Renal cortex interstitium (tissue), 15 donors: ENCODE measurements at places on chromosomes 12 and 14.
A peak's percentile ranks its signal among the peaks of the same experiment; 100 is the strongest.

- no peak for DNase-seq
Measured at GRCh38 chr12:7130701-7131501, 730 bp downstream of the CLSTN3 start.

- DNase-seq, result peak; percentile 66
Measured at GRCh38 chr12:19129486-19130223, at the start of gene PLEKHA5. Gene PLEKHA5, plus strand, starts transcription at chr12:19129733. Its CDS starts 67 bp downstream, at chr12:19129800.

DNA sequence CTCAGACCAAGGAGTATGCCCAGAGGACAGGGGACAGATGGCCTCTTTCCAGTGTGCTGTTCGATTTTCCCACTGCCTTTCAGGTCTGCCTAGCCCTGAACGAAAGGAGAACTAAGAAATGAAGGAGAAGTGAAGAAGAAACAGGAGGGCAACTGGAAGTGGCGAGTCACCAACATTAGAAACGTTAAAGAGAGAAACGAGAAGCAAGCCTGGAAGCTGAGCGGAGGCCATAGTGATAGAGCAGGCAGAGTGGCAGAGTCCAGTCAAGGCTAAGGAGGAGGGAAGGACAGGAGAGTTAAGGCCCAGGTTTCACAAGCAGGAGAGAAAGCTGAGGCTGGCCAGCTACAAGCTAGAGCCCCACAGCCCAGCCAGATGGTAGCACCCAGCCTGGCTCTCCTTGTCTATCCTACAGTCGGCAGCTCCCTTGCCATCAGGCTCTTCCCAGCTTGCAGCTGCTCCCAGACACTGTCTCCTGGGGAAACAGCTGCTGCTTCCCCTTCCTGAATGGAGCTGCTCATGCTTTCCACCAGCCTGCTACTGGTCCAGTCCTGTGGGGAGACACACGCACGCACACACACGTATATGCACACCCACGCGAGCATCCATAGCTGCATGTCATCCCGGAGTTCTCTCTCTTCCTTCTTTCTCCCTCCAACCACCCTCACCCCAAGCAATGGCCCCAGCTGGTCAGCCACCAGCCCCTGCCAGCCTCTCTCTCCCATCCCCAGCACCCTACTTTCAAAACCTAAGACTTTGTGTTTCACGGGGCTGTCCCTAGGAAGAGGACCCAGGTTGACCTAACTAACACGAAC lies 139.7 kb upstream of the CCND2 start:
- no peak for DNase-seq

DNA sequence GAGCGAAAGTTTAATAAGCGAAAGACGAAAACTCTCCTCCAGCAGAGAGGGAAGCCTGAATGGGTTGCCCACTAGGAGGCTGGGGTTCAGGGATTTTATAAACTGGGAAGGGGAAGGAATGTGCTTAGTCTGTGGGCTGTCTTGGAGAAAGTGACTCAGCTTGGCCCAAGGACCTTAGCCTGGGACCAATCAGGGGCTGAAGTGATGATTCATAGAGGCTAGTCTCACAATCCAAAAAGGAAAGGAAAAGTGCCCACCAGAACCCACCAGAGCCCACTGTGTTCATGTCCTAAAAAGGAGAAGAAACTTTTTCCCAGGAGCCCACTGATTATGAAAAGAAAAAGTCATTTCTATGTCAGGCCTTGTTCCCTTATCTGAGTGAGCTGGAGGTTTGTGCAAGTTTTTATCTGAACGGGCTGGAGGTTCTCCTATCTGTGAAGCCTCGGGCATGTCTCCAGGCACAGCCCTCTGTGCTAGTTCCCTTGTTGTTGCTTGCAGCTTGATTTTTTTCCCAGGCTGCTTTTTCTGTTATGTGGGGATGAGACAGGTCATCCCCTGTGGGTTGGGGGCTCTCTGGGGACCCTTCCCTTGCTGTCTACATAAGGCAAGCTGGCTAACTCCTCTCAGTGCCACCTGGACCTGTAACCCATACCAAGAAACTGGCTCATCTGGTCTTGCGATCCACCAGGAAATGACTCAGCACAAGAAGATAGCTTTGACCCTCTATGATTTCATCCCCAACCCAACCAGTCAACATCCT lies 8.3 kb upstream of the GOLGA5 start:
- DNase-seq, result no peak

DNA sequence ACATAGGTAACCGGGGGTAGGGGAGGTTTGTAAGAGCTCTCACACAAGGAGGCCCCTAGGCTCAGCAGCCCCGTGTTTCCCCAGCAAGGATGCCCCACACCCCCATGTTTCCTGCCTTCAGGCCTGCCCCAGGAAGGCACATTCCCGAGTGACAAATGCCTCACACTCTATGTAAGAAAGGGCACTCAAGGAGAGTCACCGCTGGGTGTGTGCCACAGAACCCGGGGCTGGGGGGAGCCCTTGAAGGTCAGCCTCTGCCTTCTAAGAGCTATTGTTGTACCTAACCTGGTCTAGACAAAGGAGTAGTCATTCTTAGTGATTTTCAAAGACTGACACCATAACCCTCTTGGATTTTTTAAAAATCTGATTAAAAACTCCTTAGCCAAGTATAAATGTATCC lies 333.6 kb downstream of the DPF3 start:
- no peak for DNase-seq

DNA sequence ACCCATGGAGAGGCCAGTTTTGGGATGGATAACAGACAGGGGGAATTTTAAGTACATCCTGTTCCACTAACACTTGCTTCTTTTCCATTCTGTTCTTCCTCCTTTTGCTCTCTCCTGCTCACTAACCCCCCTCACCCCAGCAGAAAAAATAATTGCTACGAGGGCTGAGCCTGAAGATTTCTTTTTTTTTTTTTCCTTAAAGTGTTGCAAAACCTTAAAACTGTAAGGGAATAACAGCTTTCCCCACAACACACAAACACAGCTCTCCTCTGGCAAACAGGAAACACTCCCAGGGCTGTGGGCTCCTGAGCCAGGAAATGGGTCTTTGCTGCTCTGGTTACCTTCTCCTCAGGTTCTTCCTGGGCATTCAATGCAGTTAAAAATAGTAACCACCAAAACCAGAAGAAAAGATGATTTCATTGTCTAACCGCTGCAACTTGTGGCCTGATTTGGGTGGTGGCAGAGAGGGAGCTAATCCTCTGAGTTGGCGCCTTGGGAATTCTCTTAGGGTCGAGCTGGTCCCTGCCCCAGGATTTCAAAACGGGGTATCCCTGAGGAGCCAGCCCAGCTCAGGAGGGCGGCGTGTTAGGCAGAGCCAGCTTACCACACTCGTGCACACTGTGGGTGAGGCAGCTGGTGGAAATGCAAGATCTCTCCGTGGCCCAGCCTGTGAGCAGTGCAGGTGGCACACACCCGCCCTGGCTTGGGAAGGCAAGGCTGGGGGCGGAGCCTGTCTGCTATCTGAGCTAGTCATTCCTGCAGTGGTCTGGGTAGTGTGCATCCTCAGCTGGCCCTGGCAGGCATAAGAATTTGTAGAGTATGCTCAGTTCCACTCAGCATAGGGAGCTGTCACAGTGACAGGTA lies 17.1 kb upstream of the EMP1 start:
- no peak for DNase-seq

- DNase-seq, result no peak
Measured at GRCh38 chr12:57159311-57159710, 11.9 kb upstream of the LRP1-AS start.

- no peak for DNase-seq
Measured at GRCh38 chr14:77438596-77438995, 15.3 kb upstream of the NOXRED1 start.

- no peak for DNase-seq
Measured at GRCh38 chr14:31692376-31692781, 131.2 kb downstream of the NUBPL start.

GRCh38 chr12:49079793-49080192 lies 10.0 kb upstream of the RHEBL1 start:
- DNase-seq, result no peak

- no peak for DNase-seq
Measured at GRCh38 chr14:23401291-23401690, 6.8 kb downstream of the MYH6 start.

DNA sequence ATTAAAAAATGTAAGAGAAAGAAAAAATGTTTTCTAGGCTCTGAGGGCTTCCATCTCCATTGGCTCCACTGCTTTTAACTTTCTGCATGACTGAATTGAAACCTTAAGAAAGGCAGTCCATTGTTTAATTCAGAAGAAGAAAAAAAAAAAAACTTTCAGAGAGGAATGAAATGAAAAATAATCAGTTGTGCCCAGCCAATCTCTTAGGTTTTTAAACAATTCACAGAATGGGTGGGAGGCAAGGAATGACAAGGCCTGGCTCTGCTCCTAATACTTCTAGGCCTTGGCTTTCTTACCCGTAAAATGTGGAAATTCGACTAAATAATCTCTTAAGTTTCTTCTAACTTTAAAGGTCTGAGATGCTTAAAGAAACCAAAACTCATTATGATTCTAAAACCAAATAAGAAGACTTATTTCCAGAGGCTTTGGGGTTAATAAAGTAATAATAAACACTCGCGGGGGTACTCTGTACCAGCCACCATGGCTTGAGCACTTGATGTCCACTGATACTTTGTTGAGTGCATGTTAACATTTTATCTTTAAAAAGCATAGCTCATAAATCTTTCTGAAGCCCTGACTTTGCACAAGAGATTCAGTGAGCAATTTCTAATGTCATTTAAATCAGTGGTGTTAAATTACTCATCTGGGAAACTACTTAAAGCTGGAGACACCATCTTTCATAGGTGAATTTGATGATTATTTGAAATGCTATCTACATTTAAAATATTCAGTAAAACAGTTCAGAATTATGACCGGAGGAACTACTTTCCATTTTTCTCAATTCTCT lies 49.6 kb downstream of the STON2 start:
- DNase-seq, result no peak

DNA sequence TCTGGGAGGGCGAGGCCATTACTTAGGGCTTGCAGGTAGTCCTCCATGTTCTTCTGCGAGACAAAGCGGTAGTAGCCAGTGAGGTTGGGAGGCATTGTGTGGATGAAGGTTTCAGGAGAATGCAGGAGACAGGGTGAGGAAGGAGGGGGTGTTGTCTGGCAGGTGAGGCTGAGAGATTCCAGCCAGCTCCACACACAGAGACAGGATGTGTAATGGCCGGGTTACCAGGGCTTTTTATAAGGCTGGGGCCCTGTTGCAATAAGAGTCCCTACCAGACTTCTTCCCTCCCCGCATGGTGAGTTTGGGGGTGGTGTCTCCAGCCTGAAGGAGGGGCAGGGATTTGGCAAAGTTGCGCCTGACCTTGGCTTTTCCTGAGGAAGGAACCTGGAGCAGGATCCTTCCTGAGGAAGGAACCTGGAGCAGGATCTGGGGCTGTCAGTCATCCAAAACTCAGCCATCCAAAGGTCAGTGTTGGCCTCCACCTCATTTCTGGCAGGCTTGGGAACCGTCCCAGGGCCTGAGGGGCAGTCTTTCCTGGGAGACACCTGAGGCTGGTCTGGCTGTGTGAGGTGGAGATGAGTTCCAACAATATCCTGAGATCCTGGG lies at the start of gene RBP5:
Gene RBP5 (minus strand): TSS at position 209 of the 606 bp plus-strand sequence. CDS start 114 bp downstream, at position 95.
- no peak for DNase-seq

- no peak for DNase-seq
Measured at GRCh38 chr14:52790756-52791222, 618 bp downstream of the GNPNAT1 start.
